ENCODE measurements at places on chromosomes 3 and 15.

DNA sequence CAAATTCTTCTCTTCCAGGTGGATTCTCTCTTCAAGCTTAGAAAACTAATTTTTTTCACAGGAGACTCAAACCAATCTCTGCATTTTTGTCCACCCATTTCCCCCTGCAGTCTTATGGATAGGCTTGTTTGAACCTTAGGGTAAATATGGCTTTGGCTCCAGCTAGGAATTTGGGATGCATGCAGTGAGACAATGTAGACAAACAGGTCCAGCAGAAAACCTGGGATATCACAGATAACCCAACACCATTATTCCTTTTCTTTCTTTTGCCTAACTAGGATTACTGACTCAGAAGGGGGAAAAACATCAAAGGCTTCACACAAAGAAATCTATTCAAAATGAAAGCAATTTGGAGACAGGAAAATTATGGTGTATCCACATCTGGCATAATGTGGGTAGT lies 11.2 kb upstream of the SEMA5B start:
- no peak for DNase-seq

- peak; percentile 50 for DNase-seq
These were observed 48.9 kb upstream of the TCF12 start for GRCh38 chr15:56869573-56869972.

DNA sequence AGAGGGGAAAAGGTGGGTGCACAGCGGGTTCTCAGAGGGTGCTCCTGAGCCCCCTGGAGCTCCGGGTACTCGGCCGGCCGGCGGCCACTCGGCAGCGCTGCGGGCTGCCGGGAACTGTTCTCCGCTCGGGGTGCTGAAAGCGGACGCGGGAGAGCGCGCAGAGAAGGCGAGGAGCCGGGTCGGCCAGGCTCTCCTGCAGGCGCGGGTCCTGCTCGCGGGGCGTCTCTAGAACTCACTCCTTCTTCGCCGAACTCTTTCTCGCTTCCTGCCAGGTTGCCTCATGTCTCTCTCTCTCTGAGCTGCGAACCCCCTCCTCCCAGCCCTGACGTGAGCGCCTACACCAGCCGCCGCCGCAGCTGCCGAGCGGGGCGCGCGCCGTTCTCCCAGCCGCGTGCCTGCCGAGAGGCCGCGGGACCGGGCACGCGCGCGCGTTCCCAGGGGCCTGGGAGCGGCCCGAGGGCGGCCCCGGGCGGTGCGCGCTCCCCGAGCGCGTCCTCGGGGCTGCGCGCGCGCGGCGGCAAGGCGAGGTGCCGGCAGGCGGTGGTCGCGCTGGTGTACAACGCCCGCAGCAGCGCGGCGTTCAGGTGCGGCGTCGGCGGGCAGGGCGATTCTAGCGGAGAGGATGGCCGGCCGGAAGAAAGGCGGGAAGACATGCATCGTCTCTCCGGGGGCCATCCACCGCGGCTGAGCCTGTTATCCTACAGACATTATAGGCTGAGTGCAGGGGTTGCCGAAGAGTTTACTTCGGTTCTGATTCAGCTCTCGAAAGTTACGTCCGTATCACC lies at the start of gene PEX5L:
TSS of gene PEX5L (minus strand) at position 267 of the 785 bp plus-strand sequence. CDS start 338 bp downstream, outside the sequence.
- DNase-seq = peak; percentile 98

- no peak for DNase-seq
These were observed 311.5 kb downstream of the SV2B start for GRCh38 chr15:91411586-91411985.
